ENCODE measurements at places on chromosomes 2 and 18.

DNA sequence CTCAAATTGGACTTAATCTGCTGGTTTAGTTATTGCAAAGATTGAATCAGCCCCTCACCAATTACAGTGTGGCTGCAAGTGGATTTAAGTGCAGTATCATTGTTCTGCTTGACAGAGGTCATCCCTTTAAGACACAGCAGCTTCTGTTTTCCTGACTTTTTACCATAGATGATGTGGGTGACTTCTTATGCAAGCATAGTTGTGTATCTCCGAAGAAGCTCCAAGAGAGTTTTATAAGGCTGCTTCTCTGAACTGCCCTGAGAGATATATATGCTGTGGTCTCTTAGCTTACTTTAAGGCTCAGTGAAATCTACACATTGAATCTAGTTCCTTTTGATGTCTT, 3.5 kb downstream of the TRIB2 start:
- no peak for DNase-seq

DNA sequence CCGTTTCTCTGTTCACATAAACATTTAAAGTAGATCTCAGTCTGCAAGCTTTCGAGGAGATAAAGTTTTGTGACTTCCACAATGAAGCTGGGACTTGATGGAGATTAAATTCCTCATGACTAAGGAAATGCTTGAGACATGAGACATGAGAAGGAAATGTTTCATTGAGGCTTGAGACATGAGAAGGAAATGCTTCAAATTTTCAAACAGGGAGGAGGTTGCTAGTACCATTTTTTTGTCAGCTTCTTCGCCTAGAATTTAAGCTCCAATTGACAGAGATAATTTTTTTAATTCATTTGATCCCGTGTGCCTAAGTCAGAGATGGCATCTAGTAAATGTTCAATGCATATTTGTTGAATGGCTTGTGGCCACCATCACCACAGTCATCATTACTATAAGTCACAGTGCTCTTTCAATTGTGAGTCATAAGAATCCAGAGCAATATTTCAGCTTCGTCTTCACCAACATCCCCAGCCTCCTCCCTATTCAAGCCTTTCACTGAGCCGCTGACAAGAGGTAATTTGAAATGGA, 543 bp upstream of the MARCHF4 start:
- DNase-seq: no peak

- peak; percentile 70 for DNase-seq
Measured at GRCh38 chr2:70132244-70133126, 45.2 kb downstream of the PCBP1 start.

GRCh38 chr18:36309436-36310391, 12.2 kb downstream of the FHOD3 start:
- DNase-seq: no peak

DNA sequence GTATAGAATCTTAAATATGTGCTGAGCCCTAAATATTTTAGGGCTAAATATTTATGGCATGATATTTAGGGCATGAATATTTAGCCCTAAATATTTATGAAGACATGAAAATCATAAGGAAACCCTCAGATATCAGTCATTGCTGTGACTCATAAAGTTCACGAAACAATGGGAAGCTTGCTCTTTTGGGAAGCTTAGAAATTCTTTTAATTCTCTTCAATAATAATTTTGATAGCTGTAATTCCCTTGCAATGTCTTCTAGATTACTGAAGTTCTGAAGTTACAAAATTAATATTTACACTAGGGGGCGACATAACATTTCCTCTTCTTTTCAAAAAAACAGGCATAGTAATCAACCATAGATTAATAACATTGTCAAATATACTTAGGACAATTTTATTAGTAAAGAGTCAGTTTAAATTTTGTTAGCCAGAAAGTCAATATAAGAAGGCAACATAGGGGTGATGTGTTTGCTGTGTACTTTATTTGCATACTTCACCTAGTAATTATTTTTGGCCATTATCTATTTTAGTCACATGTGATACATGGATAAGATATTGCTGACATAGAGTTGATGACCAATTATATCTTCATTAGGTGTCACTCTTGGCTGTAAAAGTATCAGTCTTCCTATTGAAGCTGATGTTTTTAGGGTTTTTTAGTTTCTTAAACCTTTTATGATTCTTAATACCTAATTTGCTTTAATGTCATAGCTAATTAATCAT, 13.2 kb downstream of the ZNF804A start:
- peak; percentile 68 for DNase-seq

DNA sequence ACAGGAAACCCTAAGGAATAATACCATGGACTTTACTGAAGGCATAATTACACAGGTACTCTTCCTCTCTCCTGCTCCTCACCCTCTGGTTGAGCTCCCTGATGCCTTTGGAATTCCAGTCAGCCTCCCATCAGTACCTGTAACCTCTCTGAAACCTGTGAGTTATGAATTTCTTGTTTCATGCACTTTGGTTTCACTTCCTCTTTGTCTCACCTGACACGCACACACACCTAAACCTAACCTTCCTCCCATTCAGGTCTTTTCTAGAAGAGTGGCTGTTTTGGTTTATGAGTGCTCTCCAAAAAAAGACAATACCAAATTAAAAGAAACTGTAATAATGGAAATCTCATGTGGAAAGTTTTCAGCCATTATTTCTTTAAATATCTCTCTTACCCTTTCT, 451.3 kb upstream of the VWC2L start:
- no peak for DNase-seq
